ENCODE measurements at places on chromosomes 6 and 20. TPM values are rescaled to one million over a fixed set of nuclear protein-coding genes. Genes with fewer than 3 reads are reported as not detected.

DNA sequence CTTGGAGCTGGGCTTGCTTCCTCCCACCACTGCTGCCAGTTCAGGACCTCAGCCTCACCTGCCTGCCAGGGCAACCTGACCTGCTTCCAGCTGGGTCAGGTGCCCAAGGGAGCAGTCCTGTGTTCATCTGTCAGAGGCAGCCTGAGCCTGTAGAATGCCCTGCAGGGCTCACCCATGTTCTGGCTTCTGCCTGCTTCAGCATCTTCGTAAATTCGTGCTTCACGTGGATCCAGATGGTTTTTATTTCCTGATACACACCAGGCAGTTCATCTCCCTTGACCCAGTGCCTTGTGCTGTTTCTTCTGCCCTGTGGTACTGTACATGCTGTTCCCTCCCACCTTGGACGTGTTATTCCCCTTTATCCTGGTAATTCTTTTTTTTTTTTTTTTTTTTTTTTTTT lies 50.2 kb downstream of the ARID1B start:
- DNase-seq: no peak

DNA sequence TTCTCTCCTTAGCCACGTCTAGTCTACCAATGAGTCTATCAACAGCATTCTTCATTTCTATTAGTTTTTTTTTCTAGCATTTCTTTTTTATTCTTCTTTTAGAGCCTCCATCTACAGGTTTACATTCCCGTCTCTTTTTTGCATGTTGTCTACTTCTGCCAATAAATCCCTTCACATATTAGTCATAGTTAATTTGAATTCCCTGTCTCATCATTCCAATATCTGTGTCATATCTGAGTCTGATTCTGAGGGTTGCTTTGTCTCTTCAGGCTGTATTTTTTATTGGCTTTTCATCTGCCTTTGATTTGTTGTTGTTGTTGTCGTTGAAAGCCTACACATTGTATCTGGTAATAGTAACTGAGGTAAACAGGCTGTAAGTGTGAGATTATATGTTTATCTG lies 104.6 kb downstream of the HMGCLL1 start:
- DNase-seq: no peak

Gene EPPIN
- total RNA-seq: not detected

Gene RIPOR3
- total RNA-seq: not detected

Data from activated CD4-positive, alpha-beta T cell treated with anti-CD3 and anti-CD28 coated beads for 36 hours (primary cell).